ENCODE measurements at places on chromosomes 6 and 20.

- DNase-seq = no peak
Measured at GRCh38 chr6:23650676-23651075, 475.3 kb upstream of the NRSN1 start.

GRCh38 chr20:32052090-32052777 lies at the start of gene HCK:
TSS of gene HCK (plus strand) at chr20:32052242.
- DNase-seq = no peak

- no peak for DNase-seq
Measured at GRCh38 chr6:35611240-35611639, 77.5 kb downstream of the FKBP5 start.

GRCh38 chr6:124190256-124190655 lies 386.6 kb downstream of the NKAIN2 start:
- DNase-seq = no peak

DNA sequence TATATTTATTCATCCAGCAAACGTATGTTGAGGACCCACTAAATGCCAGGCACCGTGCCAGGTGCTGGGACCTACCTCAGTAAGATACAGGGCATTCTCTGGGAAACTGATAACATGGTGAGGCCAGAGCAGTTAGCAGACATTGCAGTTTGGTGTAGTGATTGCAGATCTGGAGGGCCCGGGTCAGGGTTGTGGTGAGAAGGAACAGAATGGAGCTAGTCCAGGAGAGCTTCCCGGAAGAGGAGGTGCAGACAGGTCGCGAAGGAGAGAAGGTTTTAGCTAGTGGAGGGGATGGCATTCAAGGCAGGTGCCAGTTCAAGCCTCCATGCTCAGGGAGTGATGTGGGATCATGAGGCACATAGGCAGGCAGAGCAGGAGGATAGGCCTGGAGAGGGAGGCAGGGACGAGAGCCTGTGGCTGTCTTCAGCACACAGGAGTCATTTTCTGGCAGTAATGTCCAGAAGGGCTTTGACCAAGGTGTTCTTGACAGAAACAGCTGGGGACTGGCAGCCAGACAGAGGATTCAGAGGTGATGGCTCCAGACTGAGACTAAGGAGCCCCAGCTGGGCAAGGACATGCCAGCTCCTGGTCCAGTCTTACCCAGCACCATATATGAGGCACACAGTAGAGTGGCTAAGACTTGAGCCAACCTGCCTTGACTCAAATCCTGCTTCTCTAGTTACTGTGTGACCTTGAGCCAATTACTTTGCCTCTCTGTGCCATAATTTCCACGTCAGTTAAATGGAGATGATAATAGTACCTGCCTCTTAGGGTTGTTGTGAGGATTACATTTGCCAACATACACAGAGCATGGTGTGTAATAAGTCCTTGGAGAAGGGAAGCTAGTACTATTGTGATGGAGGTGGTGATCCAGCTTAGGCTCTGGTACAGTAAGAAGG lies 48.3 kb upstream of the FANCE start:
- no peak for DNase-seq

DNA sequence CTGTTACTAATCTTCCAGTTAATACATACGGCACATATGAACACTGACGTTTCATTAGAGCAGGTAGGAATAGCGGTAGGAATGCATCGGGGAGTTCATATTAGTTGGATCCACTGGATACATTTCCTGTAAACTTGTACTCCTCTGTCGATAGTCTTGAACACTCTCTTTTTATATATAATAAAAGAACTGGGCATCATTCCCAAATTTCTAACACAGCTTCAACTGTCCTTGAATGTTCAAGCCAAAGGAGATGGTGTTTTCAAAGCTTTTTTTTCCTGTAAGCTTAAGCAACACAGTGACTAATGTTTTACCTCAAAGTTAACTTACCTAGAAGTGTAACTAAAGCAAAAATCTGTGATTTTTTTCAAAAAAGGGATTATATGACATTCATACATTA lies 195.3 kb downstream of the UTRN start:
- no peak for DNase-seq

DNA sequence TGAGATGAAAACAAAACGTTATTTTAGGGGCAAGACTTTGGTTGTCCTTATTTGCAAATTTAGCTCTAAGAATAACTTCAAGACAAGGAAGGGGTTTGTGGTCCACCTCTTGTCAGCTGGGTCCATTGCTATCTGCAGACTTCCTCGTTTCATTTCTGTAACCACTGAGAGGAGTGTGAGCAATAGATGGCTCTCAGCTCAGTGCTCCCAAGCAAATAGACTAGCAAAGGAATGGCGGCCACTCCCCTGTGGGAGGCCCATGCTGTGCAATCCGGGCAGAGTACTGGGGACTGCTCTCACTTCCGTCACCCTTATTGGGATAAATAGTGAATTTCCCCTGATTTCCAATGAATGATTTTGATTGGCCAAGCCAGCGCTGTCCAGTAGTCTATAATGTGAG lies 176.6 kb downstream of the ZDHHC14 start:
- DNase-seq = no peak

DNA sequence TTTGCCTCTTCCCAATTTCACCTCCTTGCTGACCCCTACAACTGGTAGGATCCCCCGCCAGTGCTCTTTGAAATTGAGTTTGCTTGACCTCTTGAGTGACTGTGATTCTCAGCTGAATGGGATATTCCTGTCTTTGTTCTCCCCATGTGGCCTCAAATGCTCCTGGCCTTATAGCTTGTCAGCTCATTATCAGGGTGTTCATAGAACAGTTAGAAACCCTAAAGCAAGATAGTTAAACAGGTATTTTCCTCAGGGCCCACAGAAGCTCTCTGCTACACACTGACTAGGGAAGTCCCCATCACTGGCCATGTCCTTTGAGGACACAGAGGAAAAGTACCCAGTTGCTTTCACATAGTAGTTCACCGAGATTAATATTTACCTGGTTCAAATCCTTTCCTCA lies 211.5 kb upstream of the DTNBP1 start:
- no peak for DNase-seq

DNA sequence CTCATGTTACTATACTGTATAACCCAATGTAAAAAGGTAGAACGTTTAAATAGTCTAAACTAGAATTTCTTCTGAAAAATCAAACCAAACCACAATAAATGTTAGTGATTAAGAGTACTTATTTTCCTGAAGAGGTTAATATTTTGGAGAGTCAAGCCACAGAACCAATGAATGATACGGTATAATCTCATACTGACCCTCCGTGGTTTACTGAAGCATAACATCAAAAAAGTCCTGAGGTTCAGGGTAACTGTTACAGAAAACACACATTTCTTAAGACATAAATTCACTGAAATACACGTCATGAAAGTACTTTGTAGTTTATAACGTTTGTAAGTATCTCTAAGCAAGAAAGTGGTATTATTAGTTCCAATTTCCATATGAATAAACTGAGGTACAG lies 28.9 kb downstream of the ESF1 start:
- DNase-seq = no peak

- no peak for DNase-seq
Measured at GRCh38 chr20:31835977-31836852, 9.2 kb downstream of the FOXS1 start.

- DNase-seq = no peak
Measured at GRCh38 chr20:62817975-62818591, 1.2 kb downstream of the COL9A3 start.

- DNase-seq = no peak
Measured at GRCh38 chr6:40410821-40411220, 176.3 kb downstream of the LRFN2 start.

- DNase-seq = no peak
Measured at GRCh38 chr6:11065436-11066202, 21.5 kb upstream of the ELOVL2 start.

DNA sequence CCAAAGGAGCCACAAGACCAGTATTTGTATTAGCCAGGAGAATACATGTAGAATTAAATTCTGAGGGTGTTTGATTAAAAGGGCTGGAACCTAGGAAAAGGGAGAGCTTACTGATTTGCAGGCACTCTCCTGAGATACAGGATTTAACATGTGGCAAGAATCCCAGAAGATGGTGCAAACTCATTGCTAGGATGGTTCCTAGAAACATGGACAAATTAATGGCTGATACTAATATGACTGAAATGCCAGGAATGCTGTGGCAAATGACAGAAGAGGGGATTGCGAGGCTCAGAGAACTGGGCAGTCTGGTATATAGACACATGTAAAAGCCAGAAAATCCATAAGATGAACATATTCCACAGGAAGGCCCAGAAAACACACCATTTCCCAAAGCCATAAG lies 118.1 kb downstream of the RWDD2A start:
- DNase-seq = no peak

DNA sequence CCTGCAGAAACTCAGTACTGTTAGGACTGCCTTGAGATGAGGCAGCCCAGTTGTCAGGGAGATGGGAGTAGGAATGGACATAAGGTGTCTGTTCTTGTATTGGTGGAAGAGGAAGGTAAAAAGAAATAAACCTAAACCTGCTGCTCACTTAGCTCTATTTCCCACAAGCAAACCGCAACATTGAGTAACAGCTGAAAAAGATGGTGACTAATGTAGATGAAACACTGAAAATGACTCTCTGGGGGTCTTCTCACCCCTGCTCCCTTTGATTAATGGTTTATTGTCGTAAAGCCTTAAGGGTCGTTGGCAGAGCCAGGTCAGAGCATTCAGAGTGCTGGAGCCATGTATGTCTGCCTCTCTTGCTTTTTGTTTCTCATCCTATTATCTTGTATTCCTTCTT lies 87.5 kb downstream of the FOXO3 start:
- no peak for DNase-seq

DNA sequence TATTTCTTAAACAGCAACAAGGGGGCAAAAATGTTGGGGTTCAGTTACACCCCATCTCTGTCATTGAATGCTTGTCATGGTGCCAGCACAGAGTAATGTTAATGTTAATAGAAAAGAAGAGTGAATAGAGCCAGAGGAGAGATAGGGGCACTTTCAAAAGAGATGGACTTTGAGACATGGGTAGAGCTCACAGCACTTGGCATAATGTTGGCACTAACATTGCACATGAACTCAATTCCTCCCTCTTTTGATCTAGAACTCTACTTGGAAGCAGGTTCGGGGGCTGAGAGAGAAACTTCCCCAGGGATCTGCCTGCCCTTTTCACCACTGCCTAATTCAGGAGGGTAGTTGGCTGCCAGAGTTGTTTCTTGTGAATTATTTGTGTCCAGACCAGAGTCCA lies 284.6 kb upstream of the PRND start:
- no peak for DNase-seq

- no peak for DNase-seq
Measured at GRCh38 chr6:138560130-138560860, 61.0 kb upstream of the NHSL1 start.

- no peak for DNase-seq
Measured at GRCh38 chr6:43917878-43918382, 147.9 kb downstream of the VEGFA start.

- DNase-seq = no peak
Measured at GRCh38 chr6:24833711-24834386, 35.1 kb upstream of the ARMH2 start.

DNA sequence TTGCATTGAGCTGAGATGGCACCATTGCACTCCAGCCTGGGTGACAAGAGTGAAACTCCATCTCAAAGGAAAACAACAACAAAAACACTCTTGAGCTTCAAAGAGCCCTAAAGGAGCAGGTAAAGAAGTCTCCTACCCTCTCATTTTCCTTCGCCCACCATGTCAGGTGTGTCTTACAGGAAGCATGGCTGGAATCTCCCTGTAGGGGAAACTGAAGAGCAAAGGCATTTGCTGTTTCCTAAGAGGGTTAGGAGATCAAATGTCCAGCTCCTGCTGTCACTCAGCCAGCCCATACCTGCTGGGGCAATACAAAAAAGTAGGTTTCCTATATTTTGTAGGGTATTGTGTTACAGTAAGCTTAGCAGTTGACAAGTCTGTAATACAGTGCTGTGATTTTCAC lies 43.3 kb downstream of the SPATA2 start:
- no peak for DNase-seq

DNA sequence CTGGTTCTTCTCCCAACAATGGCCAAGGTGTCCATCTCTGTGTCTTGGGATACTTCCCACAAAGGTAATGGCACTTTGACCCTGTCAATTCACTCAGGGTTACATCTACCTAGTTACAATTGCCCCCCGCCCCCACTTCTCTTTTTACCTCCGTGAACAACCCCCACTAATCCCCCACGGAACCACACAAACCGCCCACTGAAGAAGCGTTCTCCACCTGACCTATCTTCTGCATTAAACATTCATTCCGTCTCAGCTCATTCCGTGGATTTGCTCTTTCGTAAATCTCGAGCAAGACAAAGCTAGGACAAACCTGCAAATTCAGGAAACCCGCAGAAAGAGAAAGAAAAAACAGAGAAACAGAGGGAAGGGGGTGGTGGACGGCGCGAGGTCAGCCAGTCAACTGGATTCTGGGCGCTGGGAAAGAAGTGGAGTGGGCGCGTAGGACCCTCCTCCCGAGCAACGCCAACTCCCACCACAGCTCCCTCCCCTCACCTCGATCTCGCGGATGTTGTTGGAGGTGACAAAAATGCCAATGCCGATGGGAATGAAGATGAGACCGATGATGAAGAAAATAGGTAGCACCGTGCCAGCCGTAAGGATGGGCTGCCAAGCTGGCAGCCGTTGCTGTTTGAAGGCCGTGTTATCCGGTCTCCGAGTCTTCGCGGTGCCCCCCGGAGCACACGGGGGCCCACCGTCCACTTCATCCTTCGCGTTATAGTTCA lies 523 bp downstream of the TMEM30A start:
- DNase-seq = no peak

DNA sequence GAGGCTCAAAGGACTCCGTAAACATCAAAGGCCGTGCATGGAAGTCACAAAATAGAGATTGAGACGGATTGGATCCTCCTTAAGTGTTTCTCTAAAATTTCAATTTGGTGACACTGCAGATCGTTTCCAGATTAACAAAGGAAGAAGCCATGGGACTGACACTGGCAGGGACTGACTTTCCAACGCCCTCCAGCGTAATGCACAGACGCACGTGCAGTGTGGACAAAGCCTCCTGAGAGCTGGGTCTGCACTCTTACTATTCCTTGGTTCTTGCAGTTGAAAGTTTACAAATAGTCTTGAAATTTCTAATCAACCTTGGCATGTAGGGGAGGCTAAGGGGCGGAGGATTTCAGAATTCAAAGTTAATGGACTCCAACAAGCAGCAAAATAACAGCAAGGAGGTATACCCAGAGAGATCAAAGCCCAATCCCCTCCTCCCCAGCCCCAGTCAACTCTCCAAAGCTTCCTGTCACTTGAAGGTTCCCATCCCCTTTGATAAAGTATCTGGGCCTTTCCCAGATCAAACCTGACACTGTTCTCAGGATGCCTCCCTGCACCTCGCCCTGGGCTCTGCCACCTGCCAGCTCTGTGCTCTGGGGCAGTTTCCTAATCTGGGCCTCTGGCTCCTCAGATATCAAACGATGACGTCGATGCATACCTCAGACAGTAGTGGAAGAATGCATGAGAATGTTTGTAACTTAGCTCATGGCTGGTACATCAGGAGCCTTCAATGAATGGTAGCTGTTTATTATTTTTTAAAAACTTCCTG lies 106.5 kb upstream of the TRAF3IP2 start:
- no peak for DNase-seq

DNA sequence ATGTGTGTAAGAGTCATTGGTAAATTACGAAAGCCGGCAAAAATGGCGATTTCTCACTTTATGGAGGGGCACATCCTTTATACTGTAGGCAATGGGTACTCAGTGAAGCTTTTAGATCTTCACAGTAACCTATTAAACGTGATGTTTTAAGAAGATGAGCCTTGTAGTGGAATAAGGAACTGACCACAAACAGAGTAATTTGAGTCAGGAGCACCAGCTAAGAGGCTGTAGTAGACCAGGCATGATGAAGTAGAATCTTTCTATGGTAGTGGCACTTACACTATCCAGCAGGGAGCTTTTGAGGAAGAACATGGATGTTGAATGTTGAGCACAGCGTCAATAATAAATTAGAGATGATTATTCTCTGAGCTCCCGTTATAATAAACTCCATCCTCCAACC lies 65.9 kb downstream of the HIVEP2 start:
- DNase-seq = no peak

- no peak for DNase-seq
Measured at GRCh38 chr6:46628976-46629375, 23.6 kb downstream of the CYP39A1 start.
